NCI-H187 (cell line): ENCODE measurements at places on chromosomes 13 and 19.

DNA sequence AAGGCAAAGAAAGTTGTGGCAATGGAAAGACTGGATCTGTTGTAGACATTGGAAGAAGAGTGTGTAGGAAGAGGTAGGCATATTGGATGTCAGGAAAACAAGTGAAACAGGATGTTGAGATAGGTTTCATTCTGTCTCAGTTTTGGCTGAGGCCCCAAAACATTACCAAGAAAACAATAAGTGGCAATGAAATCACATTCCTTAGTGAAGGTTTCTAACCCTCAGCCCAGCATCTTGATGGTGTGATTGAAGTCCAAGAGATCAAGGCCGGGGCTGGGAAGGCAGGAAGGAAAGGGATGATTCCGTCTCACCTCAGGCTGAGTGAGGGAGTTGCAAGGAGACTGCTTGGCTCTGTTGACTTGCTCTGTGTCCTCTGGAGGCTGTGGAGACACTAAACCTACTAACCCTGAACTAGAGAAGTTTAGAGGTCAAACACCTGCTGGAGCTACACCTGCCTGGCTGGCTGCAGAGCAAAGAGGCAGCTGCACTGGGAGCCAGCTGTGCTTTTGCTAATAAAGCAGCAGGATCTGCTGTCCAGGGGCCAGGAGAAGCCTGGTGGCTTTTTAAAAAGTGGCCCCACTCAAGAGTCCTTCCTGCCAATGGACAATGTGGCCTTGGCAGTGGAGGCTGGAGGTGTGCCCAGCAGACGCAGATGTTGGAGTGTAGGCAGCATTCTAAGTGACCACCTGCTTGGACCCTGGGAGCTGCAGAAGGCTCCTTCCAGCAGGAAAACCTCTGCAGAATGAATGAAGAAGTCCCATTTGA is 53.6 kb downstream of the DGKH start:
- no peak for DNase-seq

- DNase-seq: no peak
Measured at GRCh38 chr13:104372095-104372655, 1306.0 kb upstream of the SLC10A2 start.

GRCh38 chr13:99974939-99975561 is 3.5 kb upstream of the ZIC5 start:
- DNase-seq: no peak

DNA sequence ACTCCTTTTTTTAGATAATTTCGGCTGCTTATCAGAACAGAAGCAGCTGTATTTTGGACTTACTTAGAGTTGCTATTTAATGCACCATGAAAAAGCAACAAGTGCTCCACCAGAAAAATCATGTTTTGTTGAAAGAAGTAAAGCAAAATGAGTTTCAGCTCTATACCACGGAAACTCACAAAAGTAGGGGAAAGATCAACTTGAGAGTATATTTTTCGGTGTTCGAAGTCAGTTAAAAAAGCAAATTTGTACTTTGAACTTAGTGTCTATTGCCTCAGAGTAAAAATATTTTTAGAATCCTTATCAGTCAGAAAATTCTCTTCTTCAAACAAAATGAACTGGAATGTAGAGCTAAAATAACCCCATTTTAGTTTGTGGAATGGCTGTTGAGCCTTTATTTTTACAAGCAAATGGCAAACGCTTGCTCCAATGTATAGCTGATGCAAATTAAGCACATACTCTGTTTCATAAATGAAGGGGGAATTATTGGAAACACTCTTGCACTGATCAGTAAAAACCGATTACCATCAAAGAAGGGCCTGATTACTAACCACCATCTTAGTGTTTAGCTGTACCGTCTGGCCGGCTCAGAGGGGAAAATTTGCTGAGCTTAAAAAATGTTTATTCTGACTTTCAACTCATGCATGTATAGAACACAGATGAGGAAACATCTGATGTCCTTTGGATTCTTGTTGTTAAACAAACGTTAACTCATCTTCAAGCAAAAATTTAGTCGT is 540.7 kb downstream of the GPC6 start:
- DNase-seq: no peak

DNA sequence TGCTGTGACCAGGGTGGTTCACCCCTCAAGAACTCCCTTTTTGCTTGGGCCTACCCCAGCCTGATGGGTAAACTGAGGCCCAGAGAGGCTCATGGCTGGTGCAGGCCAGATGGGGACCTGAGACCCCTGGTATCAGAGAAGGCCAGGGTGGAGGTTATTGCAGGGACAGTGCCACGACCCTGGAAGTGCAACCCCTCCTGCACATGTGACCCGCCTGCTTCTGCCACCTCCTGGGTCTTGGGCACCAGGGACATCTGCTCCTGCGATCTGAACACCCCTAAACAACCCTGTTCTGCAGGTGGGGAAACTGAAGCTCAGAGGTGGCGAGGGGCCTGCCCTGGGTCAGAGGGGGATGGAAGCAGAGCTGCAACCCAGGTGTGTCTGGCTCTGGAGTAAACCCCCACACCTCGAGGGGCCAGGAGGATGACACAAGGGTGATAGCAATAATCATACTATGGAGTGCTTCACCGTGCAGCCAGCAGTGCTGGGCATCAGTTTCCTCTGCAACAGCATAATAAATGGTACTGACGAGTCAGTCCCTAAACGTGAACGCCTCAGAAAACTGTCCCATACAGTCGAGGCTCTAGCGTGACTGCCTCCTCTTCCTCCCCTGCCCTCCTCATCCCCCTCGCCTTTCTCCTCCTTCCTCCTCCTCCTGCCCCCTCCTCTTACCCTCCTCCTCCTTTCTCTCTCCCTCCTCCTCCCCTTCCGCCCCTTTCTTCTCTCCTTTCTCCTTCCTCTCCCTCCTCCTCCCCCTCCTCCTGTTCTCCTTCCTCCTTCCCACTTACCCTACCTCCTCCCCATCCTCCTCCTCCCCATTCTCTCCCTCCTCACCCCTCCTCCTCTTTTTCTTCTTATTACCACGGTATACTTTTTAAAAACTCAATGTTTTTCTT is 4.3 kb downstream of the YJEFN3 start:
- DNase-seq: no peak

GRCh38 chr13:93925990-93926389 is 553.5 kb downstream of the DCT start:
- DNase-seq: no peak

DNA sequence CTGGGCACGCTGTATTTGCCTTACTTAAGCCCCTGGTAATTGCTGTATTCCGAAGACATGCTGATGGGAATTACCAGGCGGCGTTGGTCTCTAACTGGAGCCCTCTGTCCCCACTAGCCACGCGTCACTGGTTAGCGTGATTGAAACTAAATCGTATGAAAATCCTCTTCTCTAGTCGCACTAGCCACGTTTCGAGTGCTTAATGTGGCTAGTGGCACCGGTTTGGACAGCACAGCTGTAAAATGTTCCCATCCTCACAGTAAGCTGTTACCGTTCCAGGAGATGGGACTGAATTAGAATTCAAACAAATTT is 676 bp downstream of the BRCA2 start:
- DNase-seq: no peak

DNA sequence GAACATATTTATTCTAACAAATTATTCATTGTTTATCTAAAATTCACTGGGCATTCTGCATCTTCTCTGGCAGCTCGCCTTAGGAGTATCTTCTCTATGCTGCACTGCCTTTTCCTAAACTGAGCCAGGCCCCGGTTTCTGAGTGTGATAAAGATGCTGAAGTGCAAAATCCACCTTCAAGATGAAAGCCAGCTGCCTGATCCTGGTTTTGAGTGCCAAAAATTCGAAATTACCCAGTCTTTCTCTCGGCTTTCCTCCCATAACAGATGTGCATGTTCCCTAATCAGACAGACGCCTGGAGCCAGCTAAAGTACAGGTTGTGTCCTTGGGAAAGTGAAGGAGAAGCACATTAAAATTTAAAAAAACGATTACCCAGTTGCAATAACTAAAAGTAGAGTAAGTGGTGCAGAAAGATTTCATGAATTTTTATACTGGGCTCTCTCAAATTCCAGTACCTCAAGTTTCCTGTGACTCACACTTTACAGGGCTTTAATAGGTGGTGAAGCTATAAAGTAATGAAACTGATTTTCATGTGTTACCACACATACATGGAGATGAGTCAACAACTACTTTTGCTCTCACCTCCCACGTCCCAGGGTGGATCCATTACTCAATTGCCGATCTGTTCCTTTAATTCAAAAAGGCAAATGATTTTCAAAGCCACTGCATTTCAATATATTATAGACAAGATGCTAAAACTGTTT is 65.0 kb upstream of the GTF2F2 start:
- no peak for DNase-seq

GRCh38 chr13:35388441-35389355 is 87.8 kb downstream of the MAB21L1 start:
- DNase-seq: no peak
